ENCODE measurements at places on chromosomes 6 and 20.
A peak's percentile ranks its signal among the peaks of the same experiment; 100 is the strongest.

DNA sequence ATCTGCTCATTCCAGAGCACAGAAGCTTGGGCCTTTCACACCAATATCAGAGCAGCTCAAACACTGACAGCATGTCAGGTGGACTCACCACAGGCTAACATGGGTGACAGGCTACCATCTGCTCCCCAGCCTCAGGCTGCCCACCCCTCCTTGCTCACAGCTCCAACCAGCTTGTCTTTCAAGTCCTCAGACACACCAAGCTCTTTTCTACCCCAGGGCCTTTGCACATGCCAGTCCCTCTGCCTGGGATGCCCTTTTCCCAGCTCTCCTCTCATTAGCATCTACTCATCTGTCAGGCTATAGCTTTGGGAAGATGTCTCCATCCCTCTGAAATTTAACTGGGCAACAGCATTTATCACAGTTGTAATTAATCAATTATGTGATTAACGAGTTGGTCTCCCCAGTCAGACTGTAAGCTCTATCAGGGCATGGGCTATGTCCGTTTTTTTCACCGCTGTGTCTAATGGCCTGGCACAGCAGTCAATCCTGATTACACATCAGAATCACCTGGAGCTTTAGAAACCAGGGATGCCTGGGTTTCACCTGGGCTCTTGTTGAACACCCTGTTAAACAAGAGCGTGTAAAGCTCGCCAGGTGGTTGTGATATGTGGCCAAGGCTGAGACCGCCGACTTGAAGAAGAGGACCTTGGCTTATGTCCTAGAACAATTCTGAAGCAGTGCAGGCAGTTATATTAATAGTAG is 88.9 kb upstream of the MRPS10 start:
- DNase-seq = no peak

DNA sequence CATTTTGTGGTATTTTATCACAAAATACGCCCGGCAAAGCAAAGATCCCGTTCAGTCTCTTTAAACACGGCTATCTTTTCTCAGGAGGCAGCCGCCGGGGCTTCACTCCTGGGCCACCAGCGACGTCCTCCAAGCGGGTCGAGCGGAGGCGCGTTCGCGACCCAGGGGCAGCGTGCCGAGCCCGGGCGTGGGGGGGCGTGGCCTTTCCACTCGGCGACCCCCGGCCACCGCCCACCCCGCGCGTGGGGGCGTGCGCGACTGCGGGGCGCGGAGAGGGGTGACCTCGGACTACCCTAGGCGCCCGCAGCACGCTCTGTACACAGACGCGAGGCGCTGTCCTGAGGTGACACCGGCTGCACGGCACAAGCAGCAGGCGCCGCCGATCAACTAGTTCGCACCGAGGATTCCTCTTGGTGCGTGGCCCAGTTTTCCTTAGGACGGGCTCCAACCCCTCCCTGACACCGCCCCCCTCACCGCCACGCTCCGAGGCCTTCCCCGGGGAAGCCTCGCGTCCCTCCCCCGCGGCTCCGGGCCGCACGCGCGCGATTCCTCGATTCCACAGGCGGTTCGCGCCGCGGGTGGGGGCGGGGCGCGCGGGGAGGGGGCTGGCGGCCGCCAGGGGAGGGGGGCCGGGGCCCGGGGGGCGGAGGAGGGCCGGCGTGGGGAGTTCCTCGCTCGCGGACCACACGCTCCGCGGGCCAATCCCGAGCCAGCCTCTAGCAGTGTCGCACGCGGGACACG is 1.1 kb upstream of the JARID2 start:
- peak; percentile 77 for DNase-seq

DNA sequence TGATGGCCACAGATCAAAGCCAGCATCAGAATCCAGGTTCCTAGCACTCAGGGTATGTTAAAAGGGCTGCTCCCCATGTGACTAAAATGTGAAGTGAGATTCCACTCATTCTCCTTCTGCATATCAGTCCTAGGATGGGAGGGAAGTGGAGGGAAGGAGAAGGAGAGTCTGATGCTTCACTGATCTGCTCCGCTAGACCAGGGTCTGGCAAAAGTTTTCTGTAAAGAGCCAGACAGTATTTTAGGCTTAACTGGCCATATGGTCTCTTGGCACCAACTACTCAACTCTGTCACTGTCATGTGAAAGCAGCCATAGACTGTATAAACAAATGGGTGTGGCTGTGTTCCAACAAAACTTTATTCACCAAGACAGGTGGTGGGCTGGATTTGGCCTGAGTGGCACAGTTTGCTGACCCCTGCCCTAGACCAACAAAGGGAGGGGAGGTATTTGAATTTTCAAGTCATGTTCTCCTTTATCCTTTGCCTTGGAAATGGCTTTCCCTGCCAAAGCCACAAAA is 22.6 kb downstream of the GHRH start:
- DNase-seq = no peak

GRCh38 chr6:143937668-143937970 is 70.4 kb downstream of the PLAGL1 start:
- DNase-seq = no peak

DNA sequence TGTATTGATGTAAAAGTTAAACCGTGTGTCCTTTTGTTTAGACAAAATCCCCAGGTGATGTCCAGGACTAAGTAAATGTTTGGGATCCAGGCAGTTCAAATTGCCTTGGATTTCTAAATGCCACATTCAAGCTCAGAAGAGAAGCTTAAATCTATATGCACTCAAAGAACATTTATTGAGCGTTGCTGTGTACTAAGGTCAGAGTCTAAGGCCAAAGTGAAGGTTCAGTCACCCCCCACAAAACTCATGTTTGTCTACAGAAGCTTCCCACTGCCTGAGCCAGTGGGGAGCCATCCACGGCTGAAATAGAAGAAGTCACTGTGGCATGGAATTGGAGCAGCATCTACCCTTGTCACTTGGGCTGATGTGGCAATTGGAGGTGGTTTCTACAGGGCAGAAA is 70.7 kb upstream of the INSM1 start:
- DNase-seq = no peak

DNA sequence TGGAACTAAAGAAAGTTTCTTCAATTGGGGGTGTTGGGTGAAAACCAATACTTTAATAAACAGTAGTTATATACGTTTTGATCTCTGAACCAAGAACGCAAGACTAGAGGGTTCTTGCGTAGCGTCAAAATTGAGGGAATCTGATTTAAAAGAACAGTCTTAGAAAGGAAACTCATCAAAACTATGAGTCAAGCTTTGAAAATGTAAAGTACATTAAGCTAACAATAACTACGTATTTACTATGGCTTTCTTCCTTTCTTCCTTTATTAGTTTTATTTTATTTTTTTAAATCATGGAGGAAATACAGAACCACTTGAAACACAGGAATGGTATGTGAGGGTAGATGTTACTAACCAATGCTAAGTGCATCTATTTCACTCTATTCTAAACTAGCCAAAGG is 287.0 kb upstream of the RSPO3 start:
- DNase-seq = no peak

- no peak for DNase-seq
These were observed 22.5 kb upstream of the PRIM2 start for GRCh38 chr6:57294862-57295445.

DNA sequence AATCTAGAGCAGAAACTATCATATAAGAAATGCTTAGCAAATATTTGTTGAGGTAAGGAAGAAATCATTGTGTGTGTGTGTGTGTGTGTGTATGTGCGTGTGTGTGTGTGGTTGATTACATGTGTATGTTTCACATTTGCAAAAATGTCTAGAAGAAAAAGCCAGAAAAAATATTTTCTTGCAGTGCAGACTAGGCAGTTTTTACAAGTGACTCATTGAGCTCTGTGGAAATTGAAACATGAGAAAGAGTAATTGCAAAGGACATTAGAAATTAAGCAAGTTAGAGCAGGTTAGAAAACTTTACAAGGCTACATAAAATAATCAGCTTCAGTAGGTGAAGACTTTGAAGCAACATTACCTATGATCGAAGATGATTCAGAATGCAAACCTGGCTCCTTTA is 669.0 kb upstream of the EYS start:
- no peak for DNase-seq

- no peak for DNase-seq
These were observed 18.3 kb downstream of the DSP start for GRCh38 chr6:7559651-7560385.

DNA sequence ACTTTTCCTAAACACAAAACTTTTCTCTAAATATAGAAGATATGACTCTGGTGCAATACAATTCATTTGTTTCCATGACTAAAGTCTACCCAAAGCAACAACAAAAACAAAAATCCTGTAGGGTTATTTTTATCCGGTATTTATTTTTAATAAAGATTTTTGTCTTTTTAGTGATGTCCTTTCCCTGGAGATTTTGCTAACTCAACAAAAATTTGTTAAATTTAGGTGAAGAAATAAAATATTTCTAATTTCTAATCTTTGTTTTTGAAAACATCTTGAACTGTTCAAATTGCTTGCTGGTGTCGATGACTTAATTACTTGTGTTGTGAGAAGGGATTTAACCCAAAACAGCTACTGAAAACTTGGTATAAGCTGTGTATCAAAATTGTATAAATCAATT is 741.8 kb downstream of the HDGFL1 start:
- DNase-seq = no peak

- DNase-seq = peak; percentile 56
These were observed 156.8 kb downstream of the DNAH8 start for GRCh38 chr6:38871741-38872568.

GRCh38 chr20:50023116-50023805 is 40.5 kb downstream of the SNAI1 start:
- no peak for DNase-seq

GRCh38 chr6:118897386-118897785 is 3.4 kb downstream of the ASF1A start:
- DNase-seq = no peak

- DNase-seq = no peak
These were observed 137.6 kb downstream of the PHF3 start for GRCh38 chr6:63773200-63773599.

DNA sequence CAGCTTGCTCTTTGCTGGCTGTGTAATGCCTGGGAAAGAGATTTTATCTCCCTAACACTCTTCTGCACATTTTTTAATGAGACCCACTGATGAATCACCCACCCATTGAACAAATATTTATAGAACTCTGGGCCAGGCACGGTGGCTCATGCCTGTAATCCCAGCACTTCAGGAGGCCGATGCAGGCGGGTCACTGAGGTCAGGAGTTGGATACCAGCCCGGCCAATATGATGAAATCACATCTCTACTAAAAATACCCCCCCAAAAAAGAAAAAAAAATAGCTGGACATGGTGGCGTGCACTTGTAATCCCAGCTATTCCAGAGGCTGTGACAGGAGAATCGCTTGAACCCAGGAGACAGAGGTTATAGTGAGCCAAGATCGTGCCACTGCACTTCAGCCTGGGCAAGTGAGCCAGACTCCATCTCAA is 82.1 kb upstream of the SIRPA start:
- peak; percentile 92 for DNase-seq

DNA sequence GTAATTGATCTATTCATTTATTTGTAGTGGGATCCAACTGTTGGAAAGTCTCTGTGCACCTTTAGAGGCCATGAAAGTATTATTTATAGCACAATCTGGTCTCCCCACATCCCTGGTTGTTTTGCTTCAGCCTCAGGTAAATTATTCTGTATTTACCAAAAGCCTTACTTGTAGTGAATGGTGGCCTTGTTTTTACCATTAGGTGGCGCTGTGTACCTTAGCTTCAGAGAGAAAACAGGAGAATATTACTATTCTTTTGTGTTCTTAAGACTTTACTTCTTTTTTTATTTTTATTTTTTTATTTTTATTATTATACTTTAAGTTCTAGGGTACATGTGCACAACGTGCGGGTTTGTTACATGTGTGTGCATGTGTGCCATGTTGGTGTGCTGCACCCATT is 23.7 kb downstream of the PEX7 start:
- peak; percentile 72 for DNase-seq

GRCh38 chr6:25320459-25320858 is 41.3 kb downstream of the CARMIL1 start:
- no peak for DNase-seq

DNA sequence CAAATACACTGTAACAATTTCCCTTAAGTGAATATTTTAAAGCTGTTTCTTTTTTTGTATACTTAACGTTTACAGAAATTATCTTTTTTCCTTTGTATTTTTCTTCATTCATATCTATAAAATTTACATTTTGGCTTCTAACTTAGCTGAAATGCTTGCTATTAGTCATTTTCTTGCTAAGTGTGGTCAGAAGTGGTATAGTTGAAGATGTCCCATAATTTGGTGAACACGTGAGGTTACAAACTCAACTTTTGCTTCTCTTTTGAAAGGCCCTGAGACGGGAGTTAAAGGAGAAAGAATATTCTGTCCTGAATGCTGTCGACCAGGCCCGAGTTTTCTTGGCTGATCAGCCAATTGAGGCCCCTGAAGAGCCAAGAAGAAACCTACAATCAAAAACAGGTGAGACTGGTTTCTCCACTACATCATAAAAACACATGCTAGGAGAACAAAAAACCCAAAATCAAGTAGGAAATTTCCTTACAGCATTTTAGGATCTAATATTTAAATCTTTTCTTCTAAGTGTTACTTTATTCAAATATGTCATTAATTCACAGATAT is 445.0 kb downstream of the UTRN start:
- no peak for DNase-seq

DNA sequence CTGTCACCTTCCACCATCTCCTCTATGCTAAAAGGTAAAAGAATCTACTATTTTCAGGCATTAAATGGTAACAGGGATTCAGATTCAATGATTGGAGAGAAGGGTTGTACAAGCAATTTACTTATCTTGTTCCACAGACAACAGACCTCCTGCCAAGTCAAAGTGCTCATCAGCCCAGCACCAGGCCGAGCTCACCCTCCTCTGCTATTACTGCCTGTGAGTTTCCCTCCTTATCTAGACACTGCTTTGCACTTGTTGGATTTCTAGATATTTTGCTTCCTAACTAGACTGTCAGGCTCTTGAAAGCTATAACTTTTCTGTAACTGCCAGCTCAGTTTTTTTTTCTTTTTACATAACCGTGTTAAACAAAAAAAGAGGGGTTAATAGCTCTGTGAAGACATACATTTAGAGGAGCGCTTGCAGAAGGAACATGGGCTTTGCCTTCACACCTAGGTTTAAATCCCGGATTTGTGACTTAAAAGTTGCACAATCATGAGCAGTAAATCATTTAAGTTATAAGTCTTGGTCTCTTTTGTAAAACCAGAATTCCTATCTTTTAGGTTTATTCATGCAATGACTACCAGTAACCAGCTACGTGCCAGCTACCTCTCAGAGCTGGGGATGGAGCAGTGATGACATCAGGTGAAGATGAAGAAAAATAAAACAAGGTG is 1.1 kb upstream of the FAM162B start:
- DNase-seq = no peak

GRCh38 chr20:358891-359555 is 12.1 kb downstream of the NRSN2 start:
- no peak for DNase-seq

- no peak for DNase-seq
These were observed 4.2 kb downstream of the NKX2-4 start for GRCh38 chr20:21393166-21393565.

DNA sequence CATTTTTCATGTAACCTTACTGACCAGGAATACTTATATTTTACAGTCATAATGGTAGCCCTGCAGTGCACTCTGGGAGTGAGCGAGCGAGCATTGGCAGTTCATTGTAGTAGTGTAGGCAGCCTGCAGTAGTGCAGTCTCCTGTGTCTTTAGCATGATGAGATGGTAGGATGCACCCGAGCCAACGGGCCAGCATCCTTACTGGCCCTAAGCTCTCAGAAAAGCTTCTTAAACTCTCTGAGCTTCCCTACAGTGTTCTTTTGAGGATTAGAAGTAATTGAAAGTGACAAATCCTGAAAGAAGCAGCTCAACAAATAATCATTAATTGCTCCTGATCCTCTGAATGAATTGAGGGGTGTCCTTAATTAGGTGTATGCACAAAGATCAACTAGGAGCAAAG is 20.9 kb downstream of the SLC9A8 start:
- no peak for DNase-seq

Measured in ELR (cell line).